Activated CD4-positive, alpha-beta T cell treated with anti-CD3 and anti-CD28 coated beads, Interleukin-2, amount 50 U/mL, for 24 hours (primary cell): ENCODE measurements at places on chromosomes 2 and 18.

- DNase-seq = no peak
Measured at GRCh38 chr2:40332191-40332826, 119.6 kb downstream of the SLC8A1 start.

- no peak for DNase-seq
Measured at GRCh38 chr2:240014327-240014726, 10.8 kb downstream of the NDUFA10 start.

DNA sequence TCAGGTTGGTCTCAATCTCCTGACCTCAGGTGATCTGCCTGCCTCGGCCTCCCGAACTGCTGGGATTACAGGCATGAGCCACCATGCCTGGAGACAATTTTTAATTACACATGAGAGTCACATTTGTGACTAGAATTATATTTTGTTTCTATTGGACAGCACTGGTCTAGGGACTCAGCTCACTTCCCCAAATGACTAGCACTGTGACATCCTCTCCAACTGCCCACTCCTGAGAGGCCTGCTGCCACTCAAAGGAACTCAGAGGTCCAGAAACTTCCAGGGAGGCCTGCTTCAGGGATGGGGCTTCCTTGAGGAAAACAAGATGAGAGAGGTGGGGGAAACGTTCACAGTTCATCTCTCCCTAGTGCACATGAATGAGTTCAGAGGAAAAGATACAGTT is 29.5 kb downstream of the TMEM163 start:
- no peak for DNase-seq

DNA sequence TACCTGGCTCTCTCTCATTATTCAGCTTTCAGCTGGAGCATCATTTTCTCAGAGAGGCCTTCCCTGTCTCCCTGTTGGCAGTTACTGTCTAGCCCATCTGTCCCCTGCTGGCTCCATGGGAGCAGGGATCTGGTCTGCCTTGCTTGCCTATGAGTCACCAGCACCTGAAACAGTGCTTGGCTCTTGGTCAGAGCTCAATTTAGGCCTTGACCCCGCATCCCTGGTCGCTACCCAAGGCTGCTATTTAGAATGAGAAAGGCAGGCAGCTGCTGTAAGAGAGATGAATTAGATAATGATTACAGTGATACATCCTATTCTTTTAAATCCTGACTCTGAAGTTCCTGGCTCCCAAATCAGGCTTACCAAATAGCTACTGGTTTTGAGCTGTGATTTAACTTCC is 32.9 kb downstream of the KCNE4 start:
- DNase-seq = no peak

DNA sequence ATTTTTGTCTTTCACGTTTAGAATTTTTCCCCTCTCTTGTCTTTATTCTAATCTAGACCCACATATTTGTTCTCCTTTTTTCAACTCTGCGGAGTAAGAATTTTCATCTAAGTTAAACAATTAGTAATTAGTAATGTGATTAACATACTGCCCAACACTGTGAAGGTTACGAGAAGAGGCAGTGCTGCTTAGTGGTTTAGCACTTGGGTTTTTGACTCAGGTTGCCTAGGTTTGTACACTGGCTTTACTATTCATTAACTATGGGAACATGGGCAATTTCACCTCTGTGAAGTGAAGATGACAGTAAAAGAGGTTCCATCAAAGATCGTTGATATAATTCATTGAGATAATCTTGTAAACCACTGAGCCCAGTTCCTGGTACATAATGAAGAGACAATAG is 82.2 kb upstream of the PNPT1 start:
- DNase-seq = no peak

- no peak for DNase-seq
Measured at GRCh38 chr2:43402452-43402937, 176.1 kb upstream of the ZFP36L2 start.

- no peak for DNase-seq
Measured at GRCh38 chr2:1791685-1792435, 47.5 kb upstream of the PXDN start.

GRCh38 chr2:149737896-149738295 is 150.3 kb upstream of the MMADHC start:
- no peak for DNase-seq

DNA sequence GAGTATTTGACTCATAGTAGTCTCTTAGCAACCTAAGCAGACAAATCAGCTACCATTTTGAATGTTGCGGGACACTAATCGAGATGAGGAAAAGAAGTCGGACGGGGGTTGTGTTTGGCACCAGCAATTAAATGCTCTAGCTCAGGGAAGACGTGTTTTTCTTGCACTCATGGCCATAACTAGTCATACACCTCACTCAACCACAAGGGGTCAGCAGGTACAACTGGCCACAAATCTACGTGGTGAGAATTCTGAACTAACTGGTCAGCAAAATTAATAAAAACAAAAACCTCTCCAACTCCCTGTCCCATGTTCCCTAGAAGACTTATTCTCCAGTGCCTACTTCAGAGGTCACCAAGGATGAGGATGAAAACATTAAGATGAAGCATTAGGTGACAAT is 1467.8 kb downstream of the DPP10 start:
- DNase-seq = no peak

DNA sequence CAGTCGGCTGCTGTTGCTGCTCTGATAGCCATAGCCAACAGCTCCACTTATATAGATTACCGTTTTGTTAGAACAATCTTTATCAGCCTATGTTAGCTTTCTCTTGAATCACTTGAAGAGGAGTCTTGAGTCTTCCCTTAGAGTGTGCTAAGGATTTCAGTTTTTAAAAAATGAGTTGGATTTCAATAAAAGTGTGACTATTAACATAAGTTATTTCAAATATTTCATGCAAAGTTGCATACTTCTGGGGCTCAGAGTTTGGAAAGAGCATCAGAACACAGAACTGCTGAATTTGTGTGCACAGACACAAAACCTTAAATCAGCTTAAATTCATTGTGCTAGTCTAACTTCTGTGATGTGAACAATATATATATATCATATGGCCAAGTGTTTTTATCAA is 174.7 kb downstream of the MTX2 start:
- DNase-seq = no peak

DNA sequence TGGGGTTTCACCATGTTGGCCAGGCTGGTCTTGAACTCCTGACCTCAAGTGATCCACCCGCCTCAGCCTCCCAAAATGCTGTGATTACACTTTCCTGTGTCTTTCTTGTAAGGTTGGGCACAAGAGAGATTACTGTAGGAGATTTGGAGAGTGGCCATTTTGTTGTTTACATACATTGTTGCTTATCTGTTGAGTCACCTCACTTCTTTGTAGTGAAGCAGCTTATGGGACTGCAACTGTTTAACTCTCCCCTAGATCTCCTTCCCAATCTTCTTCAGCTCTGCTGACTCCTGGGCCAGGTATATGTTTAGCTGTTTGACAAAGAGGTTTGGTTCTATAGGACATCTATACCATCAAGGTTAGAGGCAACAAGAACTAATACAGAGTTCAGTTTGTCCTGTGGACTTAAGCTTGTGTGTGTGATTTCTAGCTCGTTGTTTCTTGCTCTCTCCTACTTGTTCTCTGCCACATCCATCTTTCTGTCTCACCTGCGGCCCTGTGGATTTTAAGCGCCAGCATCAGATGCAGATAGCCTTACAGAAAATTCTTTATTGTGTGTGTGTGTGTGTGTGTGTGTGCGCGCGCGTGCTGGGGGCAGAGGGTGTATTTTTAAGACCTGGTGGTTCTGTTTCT is 95.4 kb downstream of the HAUS1 start:
- DNase-seq = no peak

GRCh38 chr2:41489638-41490037 is 558.2 kb upstream of the PKDCC start:
- no peak for DNase-seq

- DNase-seq = no peak
Measured at GRCh38 chr2:217256251-217256650, 396.4 kb upstream of the TNP1 start.
